NCI-H1930 (cell line): ENCODE measurements at places on chromosomes 16 and 17.

DNA sequence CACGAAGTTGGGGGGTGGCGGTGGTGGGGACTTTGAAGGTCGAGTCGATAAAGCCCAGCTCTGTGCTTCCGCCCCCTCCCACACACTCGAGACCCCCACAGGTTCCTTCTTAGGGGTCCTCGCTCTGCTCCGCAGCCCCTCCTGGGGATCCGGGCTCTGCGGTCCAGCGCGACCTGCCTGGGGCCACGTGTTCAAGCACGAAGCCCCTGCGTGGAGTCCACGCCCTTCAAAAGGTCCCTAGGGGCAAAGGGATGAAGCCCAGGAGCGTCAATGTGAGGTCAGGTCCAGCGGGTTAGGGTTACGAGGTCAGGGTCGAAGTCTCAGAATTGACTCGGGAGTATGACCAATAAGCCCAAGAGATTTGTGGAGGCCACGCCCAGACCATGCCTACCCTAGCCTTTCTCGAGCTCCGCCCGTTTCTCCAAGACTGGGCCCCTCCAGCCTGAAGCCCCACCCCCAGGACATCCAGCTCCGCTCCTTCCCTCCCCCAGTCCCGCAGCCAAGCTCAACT lies 786 bp upstream of the CACNA1G start:
- DNase-seq, result no peak

- DNase-seq, result no peak
These were observed 11.6 kb downstream of the CDH3 start for GRCh38 chr16:68656751-68657150.

DNA sequence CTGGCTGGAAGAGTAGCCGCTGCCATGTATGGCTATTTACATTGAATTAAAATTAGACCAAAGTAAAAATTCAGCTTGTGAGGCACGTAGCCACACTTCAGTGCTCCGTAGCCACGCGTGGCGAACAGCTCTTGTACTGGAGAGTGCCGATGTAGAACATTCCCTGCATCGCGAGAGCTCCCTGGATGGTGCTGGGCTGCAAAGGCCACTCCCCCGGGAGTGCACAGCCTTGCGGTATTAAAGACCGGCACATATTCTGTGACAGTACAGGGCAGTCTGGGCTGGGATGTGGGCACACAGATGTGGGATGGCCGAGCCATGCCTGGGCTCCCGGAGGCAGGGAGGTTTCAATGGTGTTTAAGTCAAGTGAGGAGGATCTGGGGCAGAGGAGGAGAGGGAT lies 102.2 kb downstream of the CMIP start:
- no peak for DNase-seq

- no peak for DNase-seq
These were observed 369.1 kb downstream of the XYLT1 start for GRCh38 chr16:17101646-17102045.
